ENCODE measurements at places on chromosomes 13 and 19. TPM values are rescaled to one million over a fixed set of nuclear protein-coding genes. Genes with fewer than 3 reads are reported as not detected.
A peak's percentile ranks its signal among the peaks of the same experiment; 100 is the strongest.

DNA sequence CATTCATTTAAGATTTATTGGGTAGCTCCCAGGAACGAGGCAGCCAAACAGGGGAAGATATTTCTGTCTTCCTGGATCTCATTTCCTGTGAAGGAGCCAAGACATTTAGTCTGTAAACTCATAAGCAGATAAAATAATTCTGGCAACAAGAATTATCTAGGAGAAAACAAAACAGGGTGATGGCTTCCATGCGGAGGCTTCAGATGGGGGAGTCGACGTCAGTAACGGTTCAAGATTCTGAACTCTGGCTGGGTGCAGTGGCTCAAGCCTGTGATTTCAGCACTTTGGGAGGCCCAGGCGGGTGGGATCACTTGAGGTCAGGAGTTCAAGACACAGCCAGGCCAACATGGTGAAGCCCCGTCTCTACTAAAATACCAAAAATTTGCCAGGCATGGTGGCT, 1.3 kb downstream of the GNA15 start:
- DNase-seq: no peak

- no peak for DNase-seq
Measured at GRCh38 chr13:95032121-95032520, 269.1 kb downstream of the ABCC4 start.

The APC2 gene
- 0.09 TPM for total RNA-seq

DNA sequence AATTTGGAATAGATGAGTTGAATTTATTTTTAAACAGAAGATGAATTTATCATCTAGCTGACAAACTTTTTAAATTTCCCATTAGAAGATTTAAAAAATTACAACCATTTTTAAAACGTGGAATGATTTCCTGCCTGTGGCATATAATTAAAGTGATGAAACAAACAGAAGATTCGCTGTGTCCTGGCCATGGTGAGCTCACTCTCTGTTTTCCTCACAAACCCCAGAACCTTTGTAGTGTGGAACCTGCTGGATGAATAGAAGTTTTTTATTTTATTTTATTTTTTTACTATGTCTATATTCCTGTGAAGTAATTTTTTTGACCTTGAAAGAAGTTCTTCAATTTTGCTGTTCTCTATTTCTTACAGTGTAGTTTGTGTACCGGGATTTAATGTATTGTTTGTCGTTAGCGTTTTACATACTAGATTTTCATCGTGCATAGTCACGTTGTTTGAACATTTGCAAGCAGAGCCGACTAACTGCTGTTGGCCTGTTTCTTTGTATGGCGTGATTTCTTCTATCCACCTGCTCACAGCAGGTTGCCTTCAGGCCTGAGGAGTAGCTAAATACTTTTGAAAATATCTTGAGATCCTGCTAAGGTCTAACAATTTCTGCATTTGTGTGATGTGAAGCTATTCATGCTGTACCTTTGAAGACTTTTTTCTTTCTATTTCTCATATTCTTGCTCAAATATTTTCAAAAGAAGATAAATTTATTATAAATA, 149.2 kb downstream of the GGACT start:
- DNase-seq: no peak

DNA sequence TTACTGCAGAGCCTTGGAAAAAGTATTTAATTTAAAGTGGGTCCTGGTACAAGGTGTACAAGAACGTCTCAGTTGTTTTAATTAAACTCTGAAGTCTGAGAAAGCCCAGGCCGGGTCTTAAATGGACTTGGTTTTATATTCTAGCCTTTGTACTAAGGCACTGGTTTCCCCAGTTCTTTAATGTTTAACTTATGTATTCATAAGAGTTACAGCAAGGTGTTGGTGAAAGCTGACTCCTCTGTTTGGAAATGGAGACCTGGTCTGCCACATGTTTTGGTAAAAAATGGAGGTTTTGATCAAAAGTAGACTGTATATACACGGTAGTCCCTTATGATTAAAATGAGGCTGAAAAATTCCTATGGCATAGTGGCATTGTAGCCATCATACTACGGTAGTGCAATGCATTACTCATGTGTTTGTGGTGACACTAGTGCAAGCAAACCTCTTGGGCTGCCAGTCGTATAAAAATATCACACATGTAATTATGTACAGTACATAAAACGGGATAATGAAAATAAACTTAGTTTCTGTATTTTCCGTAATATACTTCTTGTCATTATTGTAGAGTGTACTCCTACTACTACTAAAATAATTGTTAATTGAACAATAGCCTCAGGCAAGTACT, 883.4 kb upstream of the SPRY2 start:
- no peak for DNase-seq

The RAB3A gene
- total RNA-seq: 1.6 TPM

The VSTM2B gene
- not detected for total RNA-seq

DNA sequence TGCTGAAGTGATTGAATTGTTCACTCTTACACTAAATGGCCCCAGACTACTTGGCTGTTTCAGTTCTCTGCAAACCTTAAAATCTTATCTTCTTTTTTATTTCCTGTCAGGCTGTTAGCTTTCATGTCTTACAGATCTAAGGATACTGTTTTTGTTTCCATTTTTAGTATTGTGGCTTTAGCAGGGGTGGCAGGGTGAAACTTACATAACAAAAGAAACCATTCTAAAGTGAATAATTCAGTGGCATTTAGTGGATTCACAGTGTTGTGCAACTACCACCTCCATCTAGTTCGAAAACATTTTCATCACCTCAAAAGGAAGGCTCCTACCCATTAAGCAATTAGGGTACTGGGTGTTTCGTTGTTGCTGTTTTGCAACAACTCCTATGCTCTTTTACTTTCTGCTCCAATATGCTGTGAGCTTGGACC, 19.8 kb downstream of the TMEM272 start:
- no peak for DNase-seq

DNA sequence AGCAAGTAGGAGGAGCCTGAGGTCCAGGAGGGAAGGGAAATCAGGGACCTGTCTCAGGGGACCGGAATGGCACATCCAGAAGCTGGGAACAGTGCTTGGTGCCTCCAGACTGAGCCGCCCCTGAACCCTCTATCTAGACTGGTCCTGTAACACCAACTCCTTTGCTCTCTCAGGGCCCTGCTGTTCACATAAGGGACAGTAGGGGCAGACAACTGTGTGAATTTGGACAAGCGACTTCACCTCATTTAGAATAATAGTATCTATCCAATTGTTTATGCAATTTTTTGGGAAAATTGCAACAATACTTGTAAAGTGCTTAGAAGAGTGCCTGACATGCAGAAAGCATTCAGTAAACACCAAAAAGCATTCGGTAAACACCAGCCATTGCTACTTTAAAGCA, 14.0 kb downstream of the SYMPK start:
- DNase-seq: no peak

- DNase-seq: peak; percentile 56
Measured at GRCh38 chr19:8615813-8616596, 5.5 kb upstream of the ADAMTS10 start.

The HNRNPA1L2 gene
- 2.7 TPM for total RNA-seq

The FFAR3 gene
- total RNA-seq: 0.09 TPM

- DNase-seq: no peak
Measured at GRCh38 chr13:77715233-77715891, 17.9 kb downstream of the SLAIN1 start.

The DLL3 gene
- total RNA-seq: not detected
